ENCODE measurements at places on chromosomes 6 and 20.

- DNase-seq, result no peak
Measured at GRCh38 chr6:151441390-151442166, 10.3 kb downstream of the RMND1 start.

- DNase-seq, result peak; percentile 20
Measured at GRCh38 chr20:24981790-24982189, 10.8 kb downstream of the APMAP start.

DNA sequence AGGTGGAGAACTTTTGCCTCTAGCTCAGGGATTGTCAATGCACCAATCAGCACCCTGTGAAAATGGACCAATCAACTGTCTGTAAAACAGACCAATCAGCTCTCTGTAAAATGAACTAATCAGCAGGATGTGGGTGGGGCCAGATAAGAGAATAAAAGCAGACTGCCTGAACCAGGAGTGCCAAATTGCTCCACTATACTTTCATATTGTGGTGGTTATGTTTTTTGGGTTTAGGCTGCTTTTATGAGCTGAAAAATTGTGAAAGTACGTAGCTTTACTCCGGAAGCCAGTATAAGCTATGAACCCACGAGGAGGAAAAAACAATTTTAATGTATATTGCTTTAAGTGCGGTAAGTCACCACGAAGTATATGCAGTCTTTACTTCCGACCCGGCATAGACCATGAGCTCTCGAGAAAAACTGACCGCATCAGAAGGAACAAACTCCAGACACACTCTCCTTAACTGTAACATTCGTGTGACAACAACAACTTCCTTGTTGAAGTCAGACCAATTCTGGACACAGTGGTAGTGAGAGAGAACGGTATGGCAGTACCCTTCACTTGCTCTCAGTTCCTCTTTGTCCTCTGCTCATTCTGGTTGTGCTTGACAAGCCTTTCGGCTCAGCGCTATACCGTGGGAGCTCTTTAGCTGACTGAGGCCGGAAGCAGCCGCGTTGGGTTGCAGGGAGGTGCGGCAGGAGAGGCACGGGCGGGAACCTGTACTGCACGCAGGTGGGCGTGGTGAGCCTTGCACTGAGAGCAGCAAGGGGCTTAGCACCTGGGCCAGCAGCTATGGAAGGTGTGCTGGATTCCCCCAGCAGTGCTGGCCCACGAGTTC lies 81.9 kb upstream of the E2F3 start:
- peak; percentile 93 for DNase-seq

GRCh38 chr6:162934844-162935243 lies 207.1 kb downstream of the PACRG start:
- no peak for DNase-seq

GRCh38 chr6:42230345-42231321 lies 13.0 kb upstream of the MRPS10 start:
- no peak for DNase-seq

DNA sequence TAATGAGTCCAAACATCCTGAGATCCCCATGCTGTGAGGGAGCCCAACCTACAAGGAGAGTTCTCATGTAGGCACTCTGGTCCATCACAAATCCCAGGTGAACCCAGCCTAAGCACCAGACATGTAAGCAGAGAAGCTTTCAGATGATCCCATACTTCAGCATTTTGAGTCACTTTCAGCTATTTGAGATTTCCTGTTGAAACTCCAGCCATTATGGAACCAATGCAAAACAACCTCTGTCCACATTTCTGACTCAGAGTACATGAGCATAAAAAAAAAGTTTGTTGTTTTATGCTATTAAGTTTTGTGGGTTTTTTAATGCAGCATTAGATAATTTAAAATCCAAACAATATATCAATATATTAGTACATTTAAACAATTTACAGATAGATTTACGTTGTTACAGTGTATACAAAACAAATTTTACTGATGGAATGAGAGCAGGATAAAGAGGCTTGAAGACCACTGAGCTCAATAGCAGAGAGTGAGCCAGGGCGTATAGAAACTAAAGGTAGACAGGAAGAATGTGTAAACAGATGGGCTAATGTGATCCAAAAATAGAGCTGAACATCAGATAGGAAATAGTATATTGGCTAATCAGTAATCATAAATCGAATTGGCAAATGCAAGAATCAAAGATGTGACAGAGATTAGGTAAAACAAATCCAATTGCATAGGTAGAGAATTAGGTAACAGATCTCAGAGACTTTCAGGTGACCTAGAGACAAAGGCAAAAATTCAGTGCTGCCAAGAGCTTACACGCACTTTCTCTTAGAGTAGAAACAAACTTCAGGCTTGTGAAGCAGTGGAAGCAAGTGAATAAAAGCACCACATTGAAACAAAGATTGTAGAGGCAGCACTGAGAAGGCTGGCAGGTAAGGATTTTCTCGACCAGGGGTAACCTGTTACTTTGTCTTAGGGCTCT lies 36.2 kb upstream of the PLCB1 start:
- DNase-seq, result no peak

DNA sequence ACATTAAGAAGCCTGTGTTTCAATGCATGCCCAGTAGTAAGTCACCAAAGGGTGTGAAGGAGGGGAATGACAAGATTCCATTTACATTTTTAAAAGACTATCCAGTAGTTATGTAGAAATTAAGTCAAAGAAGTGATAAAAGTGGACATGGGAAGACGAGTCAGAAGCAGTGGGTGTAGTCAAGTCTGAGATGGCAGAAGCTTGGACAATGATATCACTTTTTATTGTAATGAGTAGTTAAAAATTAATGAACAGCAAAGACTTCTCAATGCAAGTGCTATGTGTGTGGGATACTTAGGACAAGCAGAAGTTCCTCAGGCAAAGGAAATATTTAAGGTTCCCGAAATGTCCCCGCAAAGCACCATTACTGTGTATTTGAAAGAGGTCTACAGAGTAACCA lies 156.0 kb downstream of the DST start:
- no peak for DNase-seq

DNA sequence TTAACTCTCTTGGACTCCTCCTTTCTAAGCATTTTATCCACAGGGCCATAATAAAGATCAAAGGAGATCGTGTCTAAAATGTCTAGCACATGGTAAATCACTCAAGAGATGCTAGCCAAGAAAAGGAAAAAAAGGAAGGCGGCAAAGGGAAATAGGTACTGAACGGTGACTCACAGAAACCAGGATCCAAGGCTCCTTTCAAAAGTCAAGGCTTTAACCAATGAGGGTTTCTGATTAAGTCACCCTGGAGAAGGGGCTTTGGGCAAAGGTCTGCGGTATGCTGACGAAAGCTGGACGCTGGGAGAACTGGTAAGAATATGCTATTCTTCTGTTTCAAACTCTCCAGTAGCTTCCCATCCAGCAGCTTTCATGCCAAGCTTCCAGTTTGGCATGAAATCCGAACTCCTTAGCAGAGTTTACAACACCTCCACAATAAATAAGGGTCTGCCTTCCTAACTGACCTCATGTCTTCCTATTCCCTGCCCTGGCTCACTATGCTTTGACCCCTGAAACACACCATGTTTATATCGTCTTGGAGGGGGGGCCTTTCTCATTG lies 1.0 kb downstream of the TOMM34 start:
- no peak for DNase-seq

- no peak for DNase-seq
Measured at GRCh38 chr20:41314386-41314785, 3.1 kb downstream of the ZHX3 start.

DNA sequence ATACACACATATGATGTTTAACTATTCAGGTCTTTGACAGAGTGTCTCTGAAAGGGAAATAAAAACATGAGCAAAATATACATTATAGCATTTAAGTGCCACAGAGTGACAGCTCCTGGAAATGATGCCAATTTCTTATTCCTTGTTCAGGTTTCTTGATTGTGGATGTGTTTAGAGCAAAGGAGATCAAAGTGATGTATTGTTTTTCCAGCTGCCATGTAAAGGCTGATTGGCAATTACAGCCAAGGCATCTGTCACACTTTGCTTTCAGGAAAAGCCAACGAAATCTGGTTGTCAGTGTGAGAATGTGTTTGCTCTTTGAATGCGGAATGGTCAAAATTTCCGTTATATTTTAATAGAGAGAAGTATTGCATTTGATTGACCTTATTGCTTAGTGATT lies 347.8 kb upstream of the FLRT3 start:
- no peak for DNase-seq

DNA sequence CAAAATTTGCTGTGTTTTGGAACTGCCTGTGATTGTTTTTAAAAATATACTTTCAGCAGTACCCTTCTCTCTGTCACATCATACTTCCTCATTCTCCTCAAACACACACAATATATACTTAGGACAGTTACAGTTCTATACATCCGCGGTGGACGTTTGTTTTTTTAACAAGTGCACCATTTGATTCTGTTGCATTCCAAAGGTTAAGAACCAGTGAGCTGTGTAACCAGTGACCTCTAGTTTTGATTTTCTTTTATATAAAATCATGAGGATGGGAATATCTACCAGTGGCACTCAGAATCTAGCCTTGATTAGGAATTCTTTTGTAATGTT lies 152.8 kb downstream of the CARMIL1 start:
- DNase-seq, result no peak

DNA sequence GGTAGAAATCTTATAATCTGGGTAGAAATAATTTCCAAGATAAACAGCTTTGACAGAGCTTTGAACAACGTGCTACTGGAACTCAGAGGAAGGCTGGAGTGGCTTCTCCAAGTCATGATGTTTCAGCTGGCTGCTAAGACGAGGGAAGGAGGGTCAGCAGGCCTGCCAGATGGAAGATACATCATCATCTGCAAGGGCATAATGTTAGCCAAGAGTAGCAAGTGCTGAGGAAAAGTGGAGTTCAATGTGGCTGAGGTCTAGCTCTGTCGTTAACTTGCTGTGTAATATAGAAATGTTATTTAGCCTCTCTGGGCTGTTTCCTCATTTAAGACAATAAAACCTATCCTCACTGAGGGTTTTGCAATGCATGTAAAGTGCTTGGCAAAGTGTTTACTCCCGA lies 35.1 kb downstream of the RGS17 start:
- no peak for DNase-seq

- DNase-seq, result no peak
Measured at GRCh38 chr6:84651583-84651982, 112.8 kb downstream of the TBX18 start.

DNA sequence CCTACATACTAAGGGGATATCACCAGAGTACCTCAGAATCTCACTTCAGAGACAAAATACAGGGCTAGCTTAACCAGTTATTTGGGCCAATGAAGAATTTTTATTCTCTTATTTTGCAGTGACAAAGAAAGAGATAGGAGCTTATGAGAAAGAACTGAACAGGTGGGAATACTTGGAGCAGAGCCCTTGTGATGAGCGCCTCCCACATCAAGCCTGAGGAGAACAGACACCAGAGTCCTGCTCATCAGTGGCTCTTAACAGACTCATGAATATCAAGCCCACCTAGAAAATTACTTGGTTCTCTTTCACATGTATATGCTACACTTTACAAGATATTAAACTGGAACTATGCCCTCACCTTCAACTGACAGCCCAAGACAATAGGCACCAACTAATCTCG lies 99.0 kb downstream of the FAXC start:
- no peak for DNase-seq

DNA sequence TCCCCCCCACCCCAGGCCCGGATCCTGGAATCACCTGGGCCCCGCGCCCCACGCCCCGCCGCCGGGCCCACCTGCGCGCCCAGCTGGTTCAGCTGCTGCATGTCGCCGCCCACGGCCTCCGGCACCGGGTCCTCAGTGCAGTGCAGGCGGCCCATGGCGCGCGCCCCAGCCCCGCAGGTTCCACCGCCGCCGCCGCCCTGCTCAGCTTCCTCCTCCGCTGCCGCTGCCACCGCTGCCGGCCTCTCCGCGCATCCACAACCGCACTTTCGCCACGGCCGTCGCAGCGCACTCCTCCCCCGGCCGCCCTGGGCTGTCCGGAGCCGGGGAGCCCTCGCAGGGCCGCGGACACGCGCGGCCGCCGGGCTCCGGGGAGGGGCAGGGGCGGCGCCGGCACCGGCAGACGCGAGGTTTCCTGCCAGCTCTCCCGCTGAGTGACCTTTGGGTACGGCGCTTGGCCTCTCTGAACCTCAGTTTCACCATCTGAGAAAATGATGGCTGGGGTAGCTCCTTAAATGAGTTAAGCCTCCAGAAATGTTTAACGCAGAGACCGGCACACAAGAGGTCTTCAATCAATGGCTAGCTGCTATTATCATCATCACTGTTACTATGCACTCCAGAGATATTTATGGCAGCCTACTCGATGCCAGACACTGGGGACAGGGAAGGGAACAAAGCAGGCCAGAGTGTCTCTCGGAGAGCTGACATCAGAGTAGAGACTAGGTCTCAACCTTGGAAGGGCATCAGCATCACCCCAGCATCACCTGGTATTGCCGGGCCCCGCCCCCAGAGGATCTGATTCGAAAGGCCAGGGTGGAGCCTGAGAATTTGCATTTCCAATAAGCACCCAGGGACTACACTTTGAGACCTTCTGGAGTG lies at the start of gene COMMD7:
COMMD7 (minus strand) TSS at position 231 of the 876 bp plus-strand sequence; CDS start at position 155, 76 bp downstream.
- peak; percentile 86 for DNase-seq

- no peak for DNase-seq
Measured at GRCh38 chr6:157269261-157269794, 54.0 kb downstream of the TMEM242 start.

DNA sequence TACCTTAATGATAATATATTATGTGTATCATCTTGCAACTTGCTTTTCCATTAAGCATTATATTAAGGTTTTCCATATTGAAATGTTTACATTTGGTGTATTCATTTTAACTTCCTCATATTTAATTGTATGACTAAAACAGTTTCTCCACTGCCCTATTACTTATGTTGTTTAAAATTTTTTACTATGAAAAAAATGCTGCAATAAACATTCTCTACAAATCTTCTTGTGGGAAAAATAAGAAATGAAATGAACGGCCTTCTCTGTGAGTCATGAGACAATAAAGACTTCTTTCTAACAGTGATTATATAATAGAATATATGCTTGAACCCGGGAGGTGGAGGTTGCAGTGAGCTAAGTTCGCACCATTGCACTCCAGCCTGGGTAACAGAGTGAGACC lies 25.5 kb downstream of the FASTKD5 start:
- no peak for DNase-seq

DNA sequence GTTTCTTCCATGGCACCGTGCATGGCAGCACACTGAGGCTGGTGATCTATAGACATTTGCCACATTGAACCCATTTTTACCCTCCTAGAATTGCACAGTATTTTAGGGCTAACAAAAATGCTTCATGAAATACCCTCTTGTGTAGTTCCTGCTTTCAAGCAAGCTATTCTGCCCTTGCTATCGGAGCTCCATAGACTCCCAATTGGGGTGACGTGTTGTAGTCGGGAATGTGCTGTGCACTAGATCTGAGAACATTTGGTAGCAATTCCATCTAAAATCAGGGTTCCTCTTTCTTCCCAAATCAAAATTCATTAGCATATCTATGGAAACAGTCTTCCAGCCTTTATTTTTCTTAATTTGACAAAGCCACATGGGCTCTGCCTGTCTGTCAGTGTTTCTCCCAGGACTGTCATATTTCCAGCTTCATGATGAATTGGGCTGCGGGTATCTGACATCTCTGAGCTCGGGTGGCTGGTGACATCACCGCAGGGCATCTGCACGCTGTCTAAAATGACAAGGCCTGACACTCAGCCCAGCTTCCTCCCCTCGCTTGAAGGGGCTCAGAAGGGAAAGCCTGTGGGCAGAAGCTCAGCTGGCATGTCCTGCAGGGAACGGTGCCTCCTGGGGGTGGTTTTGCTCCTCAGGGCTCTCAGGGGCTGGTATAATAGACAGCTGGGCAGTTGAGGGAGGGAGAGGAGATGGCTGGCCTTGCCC lies 406.4 kb downstream of the QKI start:
- no peak for DNase-seq

Data from activated CD8-positive, alpha-beta T cell treated with anti-CD3 and anti-CD28 coated beads, Interleukin-2, amount 10 ng/mL, durations not matched to agents 7 days and 5 days (primary cell).